Effector memory CD4-positive, alpha-beta T cell (primary cell): ENCODE measurements at places on chromosomes 2 and 18.
A peak's percentile ranks its signal among the peaks of the same experiment; 100 is the strongest.

GRCh38 chr18:61256291-61256690 is 76.9 kb upstream of the CDH20 start:
- no peak for DNase-seq

GRCh38 chr18:57802213-57803102 is 657 bp downstream of the ATP8B1 start:
- DNase-seq = no peak

DNA sequence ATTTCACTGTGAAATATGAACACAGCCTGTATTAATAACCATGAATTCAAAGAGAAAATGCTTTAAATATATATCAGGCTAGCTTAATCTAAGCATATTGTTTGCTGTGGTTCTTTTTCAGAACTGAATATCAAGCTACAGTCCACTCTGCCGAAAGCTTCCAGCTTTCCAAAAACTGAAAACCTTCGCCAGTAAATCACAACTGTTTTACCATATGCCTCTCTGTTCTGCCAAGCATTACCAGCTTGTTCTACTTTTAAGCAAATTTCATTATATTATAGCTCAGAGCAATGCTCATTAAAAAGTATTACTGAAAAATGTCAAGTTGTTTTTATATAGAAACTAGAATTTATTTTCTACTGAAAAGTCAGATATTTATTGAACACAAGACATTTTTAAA is 277.4 kb downstream of the NRXN1 start:
- DNase-seq = no peak

DNA sequence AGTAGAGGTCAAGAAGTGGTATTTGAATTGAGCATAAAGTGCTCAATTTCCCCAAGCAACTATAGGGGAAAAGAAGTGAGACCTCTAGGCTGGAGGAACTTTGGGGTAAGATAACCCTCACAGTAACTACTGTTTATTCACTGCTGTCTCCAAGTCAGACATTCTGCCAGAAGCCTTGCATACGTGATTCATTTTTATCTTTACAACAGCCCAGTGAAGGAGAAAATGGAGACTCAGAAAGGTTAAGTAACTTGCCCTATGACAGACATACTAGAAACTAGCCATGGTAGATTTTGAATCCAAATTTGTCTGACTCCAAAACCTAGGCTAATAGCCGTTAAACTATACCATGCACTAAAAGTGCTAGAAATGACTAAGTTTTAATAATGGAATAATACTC is 28.4 kb downstream of the DNAJC10 start:
- no peak for DNase-seq

DNA sequence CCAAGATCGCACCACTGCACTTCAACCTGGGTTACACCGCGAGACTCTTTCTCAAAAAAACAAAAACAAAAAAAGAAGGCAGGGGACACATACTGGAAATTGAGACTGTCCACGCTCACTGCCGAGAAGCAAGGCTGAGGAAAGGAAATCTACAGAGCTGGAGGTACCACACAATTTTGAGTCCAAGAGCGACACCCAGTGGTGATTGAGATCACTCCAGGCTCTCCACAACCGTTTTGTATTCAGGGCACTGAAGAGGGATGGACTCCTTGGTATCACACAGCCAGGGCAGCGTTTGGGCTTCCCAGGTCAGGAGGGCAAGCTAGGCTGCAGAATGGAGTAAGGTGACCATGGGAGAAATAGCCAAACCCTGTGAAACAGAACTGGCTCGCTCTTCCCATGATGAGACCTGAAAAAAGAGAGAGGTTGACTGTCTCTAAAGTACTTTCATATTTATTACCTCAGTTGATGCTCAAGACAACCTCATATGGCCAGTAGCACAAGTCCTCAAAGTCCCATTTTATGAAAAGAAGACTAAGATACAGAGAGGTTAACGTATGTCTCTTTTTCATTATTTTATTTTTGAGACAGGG is 74.5 kb upstream of the YPEL5 start:
- peak; percentile 2 for DNase-seq

DNA sequence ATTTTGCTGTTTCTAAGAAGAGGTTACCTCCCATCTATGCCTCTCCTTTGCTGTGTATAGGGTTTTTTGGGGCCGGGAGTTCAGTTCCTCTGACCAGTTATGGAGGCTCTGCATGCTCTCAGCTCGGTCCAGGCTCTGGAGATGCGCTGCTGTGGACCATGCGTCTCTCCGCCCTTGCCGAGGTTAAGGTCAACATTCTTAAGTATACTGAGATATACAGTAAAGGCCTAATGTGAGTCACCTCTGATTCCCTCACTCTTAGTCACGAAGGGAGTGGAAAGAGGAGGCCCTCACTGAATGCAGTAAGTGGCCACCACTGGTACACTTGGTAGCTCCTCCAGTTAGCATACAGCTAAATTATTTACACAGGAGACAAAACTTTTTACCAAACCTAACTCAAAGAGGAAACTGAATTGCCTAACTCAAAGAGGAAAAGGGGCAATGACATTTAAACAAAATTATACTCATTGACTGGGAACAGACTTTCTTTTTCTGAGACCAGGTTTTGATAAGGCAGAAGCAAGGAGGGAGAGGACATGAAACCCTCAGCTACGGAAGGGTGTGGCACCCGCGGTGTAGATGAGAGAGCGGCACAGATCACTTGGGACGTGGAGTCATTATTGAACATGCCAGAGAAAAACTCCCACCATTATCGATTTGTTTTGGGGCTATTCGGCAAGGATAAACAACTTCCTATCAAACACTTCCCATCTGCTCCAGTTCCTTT is 98.7 kb downstream of the COPS8 start:
- DNase-seq = no peak

DNA sequence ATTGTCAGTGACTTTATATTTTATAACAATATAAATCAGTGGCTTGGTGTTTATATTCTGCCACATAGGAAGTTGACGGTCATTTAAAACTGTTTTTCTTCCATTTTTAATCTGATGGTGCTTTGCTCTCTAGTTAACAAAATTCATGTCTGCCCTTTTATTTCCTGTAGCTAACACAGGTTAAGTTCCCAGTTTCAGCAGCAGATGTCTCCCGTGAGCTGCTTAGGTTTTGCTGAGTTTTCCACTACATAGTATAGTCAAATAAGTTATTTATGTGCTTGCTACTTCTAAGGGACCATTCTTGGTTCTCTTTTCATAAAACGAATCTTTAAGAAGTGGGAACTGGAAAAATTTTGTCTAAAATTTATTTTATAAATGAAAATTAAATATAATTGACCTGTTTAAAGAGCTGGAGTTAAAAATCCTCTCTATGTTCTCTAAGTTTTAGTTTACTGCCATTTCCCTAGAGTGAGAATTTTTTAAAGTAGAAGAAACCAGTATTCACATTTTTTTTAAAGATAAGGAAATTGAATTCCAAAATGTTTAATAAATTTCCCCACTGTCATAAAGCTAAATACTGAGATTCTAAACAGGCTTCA is 20.6 kb downstream of the HTR2B start:
- peak; percentile 25 for DNase-seq

DNA sequence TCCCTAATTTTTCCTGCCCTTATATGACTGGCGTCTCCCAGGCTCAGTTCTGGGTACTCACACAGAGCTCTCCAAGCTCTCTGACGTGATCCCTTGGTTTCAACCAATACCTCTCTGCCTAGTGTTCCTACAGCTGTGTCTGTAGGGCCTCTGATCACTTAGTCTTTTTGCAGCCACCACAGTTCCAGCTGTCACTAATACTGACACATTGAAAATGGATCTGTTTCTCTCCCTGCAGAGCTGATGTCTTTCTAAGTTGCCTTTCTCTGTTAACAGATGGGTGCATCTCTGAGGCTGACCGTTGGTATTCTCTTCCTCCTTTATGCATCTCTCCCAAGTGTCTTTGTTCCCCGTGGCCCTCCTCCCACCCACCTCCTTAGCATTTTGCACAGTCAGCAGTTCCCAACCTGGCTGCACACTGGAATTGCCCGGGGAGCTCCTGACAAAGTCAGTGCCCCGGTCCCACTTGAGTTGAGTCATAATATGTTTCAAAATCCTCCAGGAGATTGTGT is 62.5 kb downstream of the CERS6 start:
- DNase-seq = no peak
